ENCODE measurements at places on chromosomes 3 and 15.

DNA sequence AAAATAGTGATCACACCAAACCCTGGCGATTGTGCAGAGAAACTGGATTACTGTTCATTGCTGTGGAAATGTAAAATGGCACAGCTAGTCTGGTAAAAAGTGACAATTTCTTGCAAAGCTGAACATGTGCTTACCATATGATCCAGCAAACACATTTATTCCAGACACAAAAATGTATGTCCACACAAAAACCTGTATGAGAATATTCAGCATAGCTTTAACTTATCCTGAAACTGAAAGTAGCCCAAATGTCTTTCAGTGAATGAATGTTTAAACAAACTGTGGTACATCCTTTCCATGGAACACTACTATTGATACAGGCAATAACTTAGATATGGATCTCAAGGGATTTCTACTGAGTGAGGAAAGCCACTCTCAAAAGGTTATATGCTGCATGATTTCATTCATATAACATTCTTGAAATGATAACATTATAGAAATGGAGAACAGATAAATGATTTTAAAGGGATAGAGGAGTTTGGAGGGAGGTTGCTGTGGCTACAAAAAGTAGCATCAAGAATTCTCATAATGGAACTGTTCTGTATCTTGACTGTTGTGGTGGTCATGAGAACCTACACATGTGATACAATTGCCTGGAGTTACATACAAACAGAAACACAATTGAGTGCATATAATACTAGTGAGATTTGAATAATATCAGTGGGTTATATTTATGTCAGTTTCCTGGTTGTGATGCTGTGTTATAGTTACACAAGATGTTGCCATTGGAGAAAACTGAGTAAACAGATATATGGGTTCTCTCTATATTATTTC lies 70.7 kb upstream of the DPH6 start:
- DNase-seq: no peak

DNA sequence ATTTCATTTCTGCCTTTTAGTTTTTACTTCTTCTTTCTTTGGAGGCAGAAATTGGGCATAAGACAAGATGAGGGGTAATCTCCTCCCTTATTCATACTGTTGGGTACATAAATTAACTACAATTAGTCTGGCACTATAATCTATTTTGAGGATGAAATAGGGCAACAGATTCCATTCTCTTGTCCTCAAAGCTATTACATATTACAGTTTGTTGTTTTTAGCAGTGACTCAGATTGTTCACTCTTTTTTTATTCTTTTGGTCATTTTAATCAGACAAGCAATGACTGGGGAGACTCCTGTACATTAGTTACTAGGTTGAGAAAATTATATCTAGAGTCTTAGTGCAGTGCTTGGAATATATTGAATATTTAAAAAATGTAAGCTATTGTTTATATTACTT lies 556.0 kb downstream of the OTOL1 start:
- no peak for DNase-seq

GRCh38 chr3:12428126-12428525 lies 56.2 kb upstream of the TSEN2 start:
- DNase-seq: no peak

- DNase-seq: no peak
Measured at GRCh38 chr15:65789759-65790425, 2.2 kb downstream of the DENND4A start.

DNA sequence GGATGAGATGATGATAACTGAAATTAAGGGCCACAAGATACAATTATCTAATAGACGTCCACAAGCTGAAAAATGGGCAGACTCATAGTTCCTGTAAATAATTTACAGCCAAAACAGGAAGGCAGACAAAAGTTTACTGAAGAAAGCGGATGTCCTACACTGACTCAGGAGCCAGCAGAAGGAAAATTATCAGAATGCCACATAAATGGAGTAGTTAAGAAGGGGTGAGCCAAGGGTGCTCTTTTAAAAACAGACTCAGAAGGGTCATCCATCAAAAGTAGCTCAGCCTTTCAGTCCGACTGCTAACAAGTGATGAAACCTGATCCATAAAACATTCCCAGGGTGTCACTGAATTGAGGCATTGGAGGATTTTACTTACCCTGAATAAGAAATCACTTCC lies 39.8 kb downstream of the TUSC7 start:
- no peak for DNase-seq

DNA sequence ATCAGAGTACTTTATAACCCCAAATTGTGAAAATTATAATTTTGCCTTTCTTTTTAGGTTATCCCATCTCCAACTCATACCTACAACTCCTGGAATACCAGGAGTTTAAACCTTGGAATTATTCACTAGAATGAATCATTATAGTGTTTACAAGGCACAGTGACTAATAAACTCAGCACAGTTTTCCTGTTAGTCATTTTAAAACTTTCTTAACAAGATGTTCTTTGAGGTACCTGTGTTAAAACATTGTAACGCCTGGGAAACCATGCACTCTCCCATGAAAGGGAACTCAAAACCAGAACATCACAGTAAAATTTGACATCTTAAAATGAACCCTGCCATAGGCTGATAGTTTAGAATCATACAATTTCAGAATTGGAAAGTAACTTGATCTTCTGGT lies 132.4 kb upstream of the OSTN start:
- no peak for DNase-seq

GRCh38 chr3:61530355-61530754 lies 31.0 kb upstream of the PTPRG start:
- no peak for DNase-seq

GRCh38 chr3:125000661-125001060 lies 55.1 kb downstream of the HEG1 start:
- DNase-seq: no peak
